Activated CD4-positive, alpha-beta T cell treated with anti-CD3 and anti-CD28 coated beads, Interleukin-2, amount 10 ng/mL, durations not matched to agents 7 days and 5 days (primary cell): ENCODE measurements at places on chromosomes 3 and 15. TPM values are rescaled to one million over a fixed set of nuclear protein-coding genes. Genes with fewer than 3 reads are reported as not detected.

Gene SKIC8
- total RNA-seq: 44.7 TPM

Gene FBXO40
- total RNA-seq: not detected

Gene GOLGA8Q
- 0.83 TPM for total RNA-seq

Gene SEC61A1
- total RNA-seq: 159 TPM

Gene SLC9C1
- total RNA-seq: not detected

Gene CHRNA7
- total RNA-seq: not detected

Gene GRAMD2A
- total RNA-seq: not detected

Gene ADGRG7
- not detected for total RNA-seq

Gene FES
- 10.7 TPM for total RNA-seq

Gene ADCY5
- not detected for total RNA-seq

Gene PLCH1
- 0.37 TPM for total RNA-seq

Gene NR2E3
- total RNA-seq: not detected

Gene KLHL25
- total RNA-seq: 8.0 TPM

Gene TAMM41
- total RNA-seq: 25.8 TPM

Gene NANOGP8
- not detected for total RNA-seq

Gene RAD51
- 59.9 TPM for total RNA-seq

Gene MST1R
- 5.2 TPM for total RNA-seq

Gene SLC15A2
- 2.2 TPM for total RNA-seq

Gene ZKSCAN7
- 0.56 TPM for total RNA-seq

Gene CATSPER2
- total RNA-seq: 1.4 TPM

Gene SLC7A14
- total RNA-seq: not detected

Gene DNAJB11
- total RNA-seq: 54.9 TPM

Gene STRIT1
- not detected for total RNA-seq

Gene LMAN1L
- 0.92 TPM for total RNA-seq
